ENCODE measurements at places on chromosomes 16 and 17. TPM values are rescaled to one million over a fixed set of nuclear protein-coding genes. Genes with fewer than 3 reads are reported as not detected.

GRCh38 chr16:28596840-28597691, at the start of gene SULT1A2:
Gene SULT1A2 (minus strand): TSS chr16:28597050. CDS start chr16:28595930, 1,120 bp downstream.
- DNase-seq = peak; percentile 39

- no peak for DNase-seq
Observed at GRCh38 chr17:77540975-77541374, 400.2 kb downstream of the SEC14L1 start.

GRCh38 chr16:78990309-78990701, 610.2 kb downstream of the MAF start:
- no peak for DNase-seq

FBXW10 gene
- 1.0 TPM for polyA plus RNA-seq

DNA sequence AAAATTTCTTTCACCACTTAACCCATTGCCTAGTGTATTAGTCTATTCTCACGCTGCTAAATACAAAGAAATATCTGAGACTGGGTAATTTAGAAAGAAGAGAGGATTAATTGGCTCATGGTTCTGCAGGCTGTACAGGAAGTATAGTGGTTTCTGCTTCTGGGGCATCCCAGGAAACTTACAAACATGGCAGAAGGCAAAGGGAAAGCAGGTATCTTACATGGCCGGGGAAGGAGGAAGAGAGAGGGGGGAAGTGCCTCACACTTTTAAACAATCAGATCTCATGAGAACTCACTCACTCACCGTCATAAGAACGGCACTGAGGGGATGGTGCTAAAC, 931.4 kb upstream of the SOX9 start:
- no peak for DNase-seq

PYDC1 gene
- not detected for polyA plus RNA-seq

- DNase-seq = no peak
Observed at GRCh38 chr16:12706628-12707027, 97.1 kb downstream of the CPPED1 start.

PLCG2 gene
- 35.5 TPM for polyA plus RNA-seq
